Left renal cortex interstitium (tissue), 4 donors: ENCODE measurements at places on chromosomes 7 and 10.

DNA sequence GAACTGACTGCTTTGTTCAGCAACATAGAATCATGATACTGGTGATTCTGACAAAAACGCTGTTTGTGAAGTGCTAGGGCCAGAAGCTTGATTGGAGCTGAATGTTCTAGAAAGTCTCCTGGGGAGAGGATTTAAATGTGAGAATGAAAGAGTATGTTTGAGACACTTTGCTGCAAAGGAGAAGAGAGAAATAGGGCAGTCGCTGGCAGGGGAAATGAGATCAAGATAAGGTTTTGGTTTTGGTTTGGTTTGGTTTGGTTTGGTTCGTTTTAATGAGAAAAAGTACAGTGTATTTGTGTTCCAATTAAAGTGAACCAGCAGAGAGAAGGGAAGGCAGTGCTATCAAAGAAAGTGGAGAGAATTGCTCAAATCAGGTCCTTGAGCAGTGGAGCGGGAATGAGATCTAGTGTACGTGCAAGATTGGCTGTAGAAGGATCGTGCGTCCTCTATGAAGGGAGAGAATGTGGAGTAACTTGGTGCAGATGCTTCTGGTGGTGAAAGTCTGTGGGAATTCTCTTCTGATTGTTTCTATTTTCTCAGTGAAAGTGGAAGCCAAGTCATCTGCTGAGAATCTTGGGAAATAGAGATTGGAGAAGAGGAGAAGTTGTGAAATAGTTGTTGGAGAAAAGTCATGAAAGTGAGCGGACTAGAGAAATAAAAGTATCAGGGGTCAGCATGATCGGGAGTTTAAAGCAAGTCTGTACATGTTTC is 270.5 kb downstream of the CCDC3 start:
- no peak for DNase-seq

- no peak for DNase-seq
Observed at GRCh38 chr7:24395512-24395911, 111.5 kb downstream of the NPY start.

DNA sequence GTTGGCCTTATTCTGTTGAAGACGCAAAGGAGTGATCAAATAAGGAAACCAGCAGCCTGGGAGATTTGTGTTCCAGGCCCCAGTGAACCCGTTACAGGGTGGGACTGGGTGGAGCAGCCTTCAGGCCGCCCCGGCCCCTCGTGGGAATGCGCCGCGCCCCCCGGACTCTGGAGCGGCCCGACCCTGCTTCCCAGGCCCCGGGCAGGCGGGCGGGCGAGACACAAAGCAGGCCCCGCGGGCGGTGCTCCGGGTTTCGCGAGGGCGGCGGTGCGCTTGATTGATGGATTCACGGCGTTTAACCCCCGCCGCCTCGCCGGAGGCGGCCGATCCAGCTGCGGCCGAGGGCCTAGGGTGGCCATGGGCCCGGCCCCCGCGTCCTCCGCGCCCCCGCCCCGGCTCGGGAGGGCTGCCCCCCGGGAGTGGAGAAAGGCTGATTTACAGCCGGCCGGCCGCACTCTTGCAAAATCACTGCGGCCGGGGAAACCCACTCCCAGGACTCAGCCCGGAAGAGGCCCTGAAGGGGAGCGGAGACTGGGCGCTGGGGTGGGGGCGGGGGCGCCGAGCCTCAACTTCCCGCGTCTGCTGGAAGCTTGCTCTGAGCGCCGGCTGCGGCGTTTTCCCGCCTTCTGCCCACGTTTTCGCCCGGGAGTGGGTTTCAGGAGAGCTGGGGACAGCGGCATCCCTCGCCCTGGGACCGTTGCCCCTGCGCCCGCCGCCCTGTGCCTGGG is 299.6 kb upstream of the NFE2L3 start:
- DNase-seq = no peak

DNA sequence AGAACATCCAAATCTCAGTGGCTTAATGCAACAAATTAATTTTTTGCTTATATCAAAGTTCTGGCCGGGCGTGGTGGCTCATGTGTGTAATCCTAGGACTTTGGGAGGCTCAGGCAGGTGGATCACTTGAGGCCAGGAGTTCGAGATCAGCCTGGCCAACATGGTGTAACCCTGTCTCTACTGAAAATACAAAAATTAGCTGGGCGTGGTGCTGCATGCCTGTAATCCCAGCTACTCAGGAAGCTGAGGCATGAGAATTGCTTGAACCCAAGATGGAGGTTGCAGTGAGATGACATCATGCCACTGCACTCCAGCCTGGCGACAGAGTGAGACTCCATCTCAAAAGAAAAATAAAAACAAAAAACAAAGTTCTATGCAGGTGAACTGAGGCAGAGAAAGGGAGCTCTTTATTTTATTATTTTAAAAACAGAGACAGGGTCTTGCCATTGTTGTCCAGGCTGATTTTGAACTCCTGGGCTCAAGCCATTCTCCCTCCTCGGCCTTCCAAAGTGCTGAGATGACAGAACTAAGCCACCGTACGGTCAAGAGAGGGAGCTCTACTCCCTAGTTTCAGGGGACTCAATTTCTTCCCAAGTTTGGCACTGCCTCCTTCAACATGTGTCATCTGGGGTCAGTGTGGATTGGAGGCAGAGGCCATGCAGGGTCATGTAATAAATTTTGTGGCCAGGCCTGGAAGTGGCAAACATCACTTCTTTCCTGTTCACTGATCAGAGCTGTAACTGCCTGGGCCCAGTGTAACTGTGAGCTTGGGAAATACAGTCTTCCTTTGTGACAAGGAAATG is 2.4 kb downstream of the ADCK2 start:
- DNase-seq = no peak

- DNase-seq = no peak
Observed at GRCh38 chr10:89241486-89242344, 9.9 kb downstream of the LIPA start.

GRCh38 chr7:50182759-50183158 is 89.7 kb upstream of the ZPBP start:
- no peak for DNase-seq

GRCh38 chr10:21458126-21458871 is 67.2 kb downstream of the SKIDA1 start:
- DNase-seq = peak; percentile 58

DNA sequence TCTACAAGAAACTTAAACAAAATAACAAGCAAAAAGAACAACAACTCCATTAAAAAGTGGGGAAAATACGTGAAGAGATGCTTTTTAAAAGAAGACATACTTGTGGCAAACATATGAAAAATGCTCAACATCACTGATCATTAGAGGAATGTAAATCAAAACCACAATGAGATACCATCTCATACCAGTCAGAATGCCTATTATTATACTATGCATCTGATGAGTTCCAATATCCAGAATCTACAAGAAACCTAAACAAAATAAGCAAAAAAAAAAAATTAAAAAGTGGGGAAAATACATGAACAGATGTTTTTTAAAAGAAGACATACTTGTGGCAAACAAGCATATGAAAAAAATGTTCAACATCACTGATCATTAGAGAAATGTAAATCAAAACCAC is 29.6 kb upstream of the AKR1C3 start:
- DNase-seq = no peak

- DNase-seq = no peak
Observed at GRCh38 chr10:116809483-116810119, 39.7 kb upstream of the ENO4 start.

- no peak for DNase-seq
Observed at GRCh38 chr7:102101111-102101551, 185.5 kb upstream of the SH2B2 start.

DNA sequence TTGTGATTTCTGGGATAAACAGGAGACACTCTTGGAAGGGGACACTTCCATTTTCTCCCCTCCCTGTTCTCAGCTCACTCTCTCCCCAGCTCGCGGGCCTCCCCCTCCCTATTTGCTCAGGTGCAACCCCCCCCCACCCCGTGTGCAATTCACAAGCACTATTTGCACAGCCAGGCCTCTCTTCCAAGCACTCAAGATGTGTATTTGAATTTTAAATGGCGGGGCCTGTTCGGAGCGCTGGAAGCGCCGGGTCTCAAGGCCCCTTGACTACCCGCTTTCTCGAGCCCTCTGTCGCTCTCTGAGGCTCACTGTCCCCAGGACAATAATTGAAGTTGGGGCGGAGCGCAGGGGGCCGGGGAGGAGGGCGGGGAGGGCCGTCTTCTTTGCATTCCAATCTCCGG is 7.8 kb downstream of the SHH start:
- no peak for DNase-seq

DNA sequence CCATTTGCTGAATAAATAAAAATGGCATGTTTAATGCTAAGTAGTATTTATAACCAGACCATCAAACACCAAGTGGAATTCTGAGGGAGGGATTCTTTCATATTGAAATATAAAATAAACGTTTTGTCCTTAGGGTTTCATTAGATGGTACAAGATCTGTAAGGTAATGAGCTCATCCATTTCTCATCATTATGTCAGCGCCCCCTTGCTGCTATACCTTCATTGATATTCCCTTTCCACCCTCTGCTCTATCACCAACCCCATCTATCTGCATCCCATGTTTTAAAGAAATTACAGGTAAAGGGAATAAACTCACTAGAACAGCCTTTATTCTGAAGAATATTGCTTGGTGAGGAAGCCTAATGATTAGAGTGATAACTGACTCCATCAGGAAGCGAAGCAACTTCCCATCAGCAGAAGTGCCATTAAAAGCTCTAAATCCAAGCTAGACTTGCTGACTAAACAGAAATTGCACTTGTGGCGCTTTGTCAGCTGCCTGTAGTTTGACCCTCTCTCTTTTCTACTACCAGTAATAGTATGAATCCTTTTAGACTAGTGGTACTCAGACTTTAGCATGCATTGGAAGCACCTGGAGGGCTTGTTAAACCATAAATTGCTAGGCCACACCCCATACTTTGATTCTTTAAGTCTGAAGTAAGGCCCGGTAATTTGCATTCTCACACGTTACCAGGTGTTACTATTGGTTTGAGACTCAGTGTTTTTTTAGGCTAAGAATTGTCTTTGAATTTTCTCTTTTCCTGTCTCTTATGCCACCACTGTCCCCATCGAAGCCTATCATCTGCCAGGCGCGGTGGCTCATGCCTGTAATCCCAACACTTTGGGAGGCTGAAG is 27.5 kb downstream of the ADD3 start:
- no peak for DNase-seq

DNA sequence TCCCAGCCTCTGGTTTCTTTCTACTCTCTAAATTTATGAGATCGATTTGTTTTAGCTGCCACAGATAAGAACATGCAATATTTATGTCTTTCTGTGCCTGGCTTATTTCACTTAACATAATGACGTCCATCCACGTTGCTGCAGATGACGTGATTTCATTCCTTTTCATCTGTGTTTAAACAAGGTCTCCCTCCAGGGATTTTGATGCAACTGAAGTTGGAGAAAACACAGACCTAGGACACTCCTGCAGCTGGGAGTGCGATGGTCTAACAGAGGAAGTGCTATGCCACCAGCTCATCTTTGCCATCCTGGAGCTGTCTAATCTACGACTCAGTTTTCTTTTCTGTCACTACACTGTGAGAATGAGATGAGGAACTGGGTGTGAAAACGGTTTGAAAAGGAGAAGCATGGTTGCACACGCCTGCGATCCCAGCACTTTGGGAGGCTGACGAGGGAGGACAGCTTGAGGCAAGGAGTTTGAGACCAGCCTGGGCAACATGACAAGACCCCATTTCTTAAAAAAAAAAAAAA is 1.5 kb upstream of the KCTD7 start:
- DNase-seq = no peak

DNA sequence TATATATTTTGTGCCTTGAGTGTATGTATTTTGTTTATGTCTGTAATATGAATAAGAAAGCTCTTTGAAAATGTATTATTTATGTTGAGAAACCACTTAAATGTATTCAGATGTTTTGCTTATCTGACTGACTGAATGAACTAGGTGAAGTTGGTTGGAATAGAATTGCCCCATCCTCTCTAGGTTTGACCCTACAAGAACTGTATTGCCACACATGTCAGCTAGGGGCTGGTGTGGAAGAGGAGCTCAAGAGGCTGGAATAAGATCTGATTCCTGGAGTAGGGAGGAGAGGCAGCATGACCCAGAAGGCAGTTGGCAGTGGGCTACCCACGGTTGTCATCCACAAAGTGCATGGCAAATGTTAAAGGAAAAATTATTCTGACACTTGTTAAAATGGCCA is 9.1 kb downstream of the SSMEM1 start:
- no peak for DNase-seq

GRCh38 chr10:86066696-86067095 is 299.9 kb downstream of the GRID1 start:
- no peak for DNase-seq

DNA sequence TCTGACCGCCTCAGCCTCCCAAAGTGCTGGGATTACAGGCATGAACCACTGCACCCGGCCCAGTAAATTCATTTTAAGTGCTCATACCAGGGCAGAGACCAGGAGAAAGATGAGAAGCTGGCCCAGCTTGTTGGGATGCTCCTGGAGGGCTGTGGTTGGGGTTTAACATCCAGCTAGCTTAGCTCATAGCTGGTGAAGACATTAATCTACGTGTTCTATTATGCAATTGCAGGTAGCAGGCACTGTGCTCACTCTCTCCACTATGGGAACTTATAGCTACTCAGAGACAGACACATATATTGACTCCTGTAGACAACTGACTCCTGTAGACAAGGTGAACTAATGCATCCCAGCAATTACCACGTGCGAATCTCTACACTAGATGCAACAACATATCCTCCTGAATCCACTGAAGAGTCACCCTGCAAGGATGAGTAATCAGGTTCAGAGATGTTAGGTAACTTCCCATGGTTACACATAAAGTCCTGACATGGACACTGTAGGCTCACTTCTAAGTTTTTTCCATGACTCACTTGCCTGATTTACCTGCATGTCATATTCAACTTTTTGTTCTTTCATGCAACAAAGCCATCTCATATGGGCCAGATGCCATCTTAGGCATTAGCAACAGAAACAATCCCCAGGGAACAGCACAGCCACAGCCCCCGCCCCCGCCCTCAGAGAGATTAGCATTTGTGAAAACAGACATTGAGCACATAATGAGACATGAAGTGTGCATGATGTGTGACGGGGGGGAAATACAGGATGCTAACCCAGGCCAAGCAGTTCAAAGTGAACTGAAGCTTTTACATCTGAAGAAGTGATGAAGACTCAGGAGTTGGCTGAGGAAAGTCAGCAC is 37.2 kb downstream of the ERLIN1 start:
- DNase-seq = no peak

DNA sequence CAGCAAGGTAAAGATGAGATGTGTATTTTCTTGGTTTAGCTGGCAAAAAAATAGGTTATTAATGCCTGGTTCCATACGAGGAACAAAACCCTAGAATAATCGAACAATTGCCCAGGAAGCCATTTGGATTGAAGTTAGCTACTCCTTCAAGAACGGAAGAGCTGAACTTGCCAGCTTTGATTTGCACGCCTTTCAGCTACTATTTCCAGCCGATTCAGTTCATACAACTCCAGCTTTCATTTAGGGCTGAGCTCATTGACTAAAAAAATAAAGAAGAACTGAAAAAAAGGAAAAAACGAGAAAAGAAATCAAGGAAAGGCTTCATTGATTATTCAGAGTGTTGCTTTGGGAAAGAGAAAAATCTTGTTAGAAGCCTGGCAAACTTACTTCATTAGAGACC is 60.4 kb downstream of the PTN start:
- no peak for DNase-seq

DNA sequence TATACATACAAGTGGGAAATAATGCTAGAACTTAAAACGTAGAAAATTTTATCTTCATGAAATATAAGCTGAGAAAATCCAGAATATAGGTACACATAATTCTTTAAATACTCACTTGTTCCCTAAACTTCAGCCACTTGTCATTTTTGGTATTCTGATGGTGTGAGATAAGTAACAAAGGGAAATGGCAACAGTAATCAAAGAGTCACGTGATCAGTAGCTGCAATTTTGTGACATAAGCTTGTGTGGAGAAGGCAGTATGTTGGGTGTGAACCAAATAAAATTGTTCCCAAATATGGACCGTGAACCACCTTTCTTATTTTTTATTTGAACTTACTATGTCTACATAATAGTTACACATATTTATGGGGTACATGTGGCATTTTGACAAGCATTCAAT is 650.3 kb upstream of the ADARB2 start:
- no peak for DNase-seq
